ENCODE measurements at places on chromosomes 1 and 21.
A peak's percentile ranks its signal among the peaks of the same experiment; 100 is the strongest.

GRCh38 chr1:163115887-163116286 is 46.7 kb downstream of the RGS4 start:
- DNase-seq = no peak

GRCh38 chr1:64098846-64099582 is 104.4 kb upstream of the UBE2U start:
- no peak for DNase-seq

DNA sequence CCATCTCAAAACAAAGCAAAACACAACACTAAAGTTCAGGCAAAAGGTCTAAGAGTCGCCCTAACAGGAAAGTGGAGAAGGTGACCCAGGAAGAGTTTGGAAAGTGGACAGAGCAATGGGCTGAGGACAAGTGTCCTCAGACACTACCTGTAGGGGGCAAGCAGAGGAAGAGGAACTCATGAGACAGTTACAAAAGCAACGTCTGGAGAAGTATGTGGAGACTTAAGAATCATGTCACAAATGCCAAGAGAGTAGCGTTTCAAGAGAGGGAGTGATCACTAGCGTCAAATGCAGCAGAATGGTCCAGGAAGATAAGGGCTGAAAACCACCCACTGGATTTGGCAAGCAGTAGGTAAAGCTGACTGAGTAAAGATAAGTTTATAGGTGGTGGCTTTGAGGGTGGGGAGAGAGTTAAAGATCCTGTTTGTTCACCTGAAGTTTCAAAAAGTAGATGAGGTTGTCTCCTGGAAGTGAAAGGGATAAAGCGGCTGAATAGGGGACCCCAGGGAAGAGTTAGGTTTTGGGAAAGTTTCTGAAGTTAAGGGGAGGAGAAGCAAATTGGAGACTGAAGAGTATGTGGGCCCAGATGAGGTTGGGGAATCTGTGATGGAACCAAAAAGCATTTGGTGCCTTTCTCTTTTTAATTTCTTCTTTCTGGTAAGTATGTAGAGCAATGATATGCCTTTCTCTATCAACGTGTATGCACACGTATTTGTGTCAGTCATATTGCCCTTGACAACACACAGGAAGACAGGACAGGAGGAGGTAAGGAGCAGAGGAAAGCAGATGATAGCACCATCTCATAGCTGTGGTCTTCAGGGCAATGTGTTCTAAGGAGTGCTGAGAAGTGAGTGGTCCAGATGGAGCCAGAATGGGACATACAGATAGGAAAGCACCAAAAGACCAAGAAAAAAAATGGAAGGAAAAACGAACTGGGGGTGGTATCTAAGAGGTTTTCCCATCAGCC is 3.1 kb downstream of the BSDC1 start:
- no peak for DNase-seq

- DNase-seq = no peak
Measured at GRCh38 chr21:45332981-45333582, 45.4 kb upstream of the POFUT2 start.

DNA sequence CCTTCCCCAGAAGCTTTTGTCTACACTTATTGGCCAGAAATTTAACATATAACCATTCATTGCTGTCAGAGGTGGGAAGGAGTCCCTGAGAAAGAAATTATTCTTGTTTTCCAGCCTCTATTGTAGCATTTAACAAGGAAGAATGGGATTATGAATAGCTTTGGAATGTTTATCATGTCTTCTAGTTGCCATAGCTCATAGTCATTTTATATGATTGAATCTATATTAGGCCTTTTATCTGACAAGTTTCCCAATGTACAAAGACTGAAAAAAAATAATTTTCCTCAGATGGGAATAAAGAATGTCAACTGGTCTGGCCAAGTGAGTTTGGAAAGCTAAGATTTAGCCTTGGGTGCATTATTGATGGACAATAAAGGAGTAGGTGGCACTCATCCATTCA is 28.3 kb downstream of the PTPRC start:
- no peak for DNase-seq

DNA sequence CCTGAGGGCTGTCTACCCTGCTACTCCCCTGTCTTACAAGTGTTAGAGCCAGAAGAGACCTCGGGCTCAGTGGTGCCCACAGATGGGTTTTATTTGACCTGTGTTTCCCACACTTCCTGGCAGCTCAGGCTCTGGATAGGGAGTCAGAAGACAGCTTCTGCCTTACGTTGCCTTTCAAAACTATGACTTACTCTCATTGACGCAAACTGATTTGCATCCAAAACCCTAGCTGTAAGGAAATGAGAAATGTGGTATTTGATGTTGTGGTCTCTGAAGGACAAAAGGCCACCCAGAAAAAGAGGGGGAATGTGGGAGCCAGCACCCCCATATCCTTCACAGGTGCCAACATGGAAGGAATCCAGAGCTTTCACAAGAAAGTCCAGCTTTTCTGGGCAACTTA is 180.2 kb downstream of the ATG4C start:
- DNase-seq = no peak

- DNase-seq = no peak
Measured at GRCh38 chr1:1569341-1569740, 5.3 kb downstream of the SSU72 start.

DNA sequence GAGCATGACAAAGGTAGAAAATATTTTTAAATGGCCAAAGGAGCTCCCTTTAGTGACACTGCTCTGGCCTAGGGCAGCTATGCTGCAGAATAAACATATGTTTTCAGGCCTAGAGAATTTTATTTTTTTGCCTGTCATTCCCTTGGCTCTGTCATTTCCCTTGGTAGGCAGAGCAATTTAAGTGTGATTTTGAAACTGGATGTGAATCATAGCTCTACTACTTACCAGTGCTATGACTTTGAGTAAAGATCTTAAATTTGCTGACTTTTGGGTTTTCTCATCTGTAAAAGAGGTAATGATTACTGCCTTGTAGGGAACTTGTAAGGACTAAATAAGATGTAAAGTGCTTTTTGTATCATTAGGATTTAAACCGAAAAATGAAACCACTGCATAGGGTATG is 189.0 kb upstream of the ZRANB2 start:
- DNase-seq = no peak

DNA sequence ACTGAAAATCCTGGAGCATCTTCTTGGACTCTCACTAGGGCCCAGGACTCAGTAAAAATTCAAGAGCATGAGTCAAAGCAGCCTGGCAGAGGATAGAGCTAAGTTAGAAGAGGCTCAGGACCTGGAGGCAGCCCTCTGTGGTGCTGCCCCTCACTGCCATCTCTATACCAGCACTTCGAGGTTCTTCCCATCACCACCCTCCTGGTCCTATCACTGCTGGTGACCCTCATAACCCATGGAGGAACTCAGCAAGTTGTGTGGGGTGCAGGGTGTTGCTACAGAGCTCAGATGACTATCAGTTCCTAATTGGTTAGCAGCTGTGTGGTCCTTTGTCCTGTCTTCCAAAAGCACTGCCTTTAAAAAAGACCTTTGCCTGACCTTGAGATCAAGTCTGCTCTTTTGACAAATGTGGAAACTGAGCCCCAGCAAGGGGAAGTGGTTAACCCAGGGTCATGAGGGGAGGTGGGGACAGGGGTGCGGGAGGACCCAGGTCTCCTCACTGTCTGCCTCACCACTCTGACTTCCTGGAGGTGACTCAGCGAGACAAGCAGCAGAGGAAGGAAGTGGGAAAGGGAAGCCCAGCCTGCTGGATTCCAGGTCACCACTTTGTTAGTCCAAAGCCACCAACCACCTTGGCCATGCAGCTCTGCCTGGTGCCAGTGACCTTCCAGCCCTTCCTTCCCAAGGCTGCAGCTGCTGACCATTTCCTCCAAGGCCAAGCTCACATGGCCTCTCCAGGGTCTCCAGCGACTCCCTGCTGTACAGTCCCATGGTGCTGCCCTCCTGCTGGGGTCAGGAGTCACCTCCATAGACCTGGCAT is 199.4 kb upstream of the EDN2 start:
- peak; percentile 25 for DNase-seq

GRCh38 chr1:222618001-222618879 is at the start of gene MIA3:
Gene MIA3, plus strand, starts transcription at chr1:222618097. Its CDS starts 14 bp downstream, at chr1:222618111.
- peak; percentile 76 for DNase-seq

DNA sequence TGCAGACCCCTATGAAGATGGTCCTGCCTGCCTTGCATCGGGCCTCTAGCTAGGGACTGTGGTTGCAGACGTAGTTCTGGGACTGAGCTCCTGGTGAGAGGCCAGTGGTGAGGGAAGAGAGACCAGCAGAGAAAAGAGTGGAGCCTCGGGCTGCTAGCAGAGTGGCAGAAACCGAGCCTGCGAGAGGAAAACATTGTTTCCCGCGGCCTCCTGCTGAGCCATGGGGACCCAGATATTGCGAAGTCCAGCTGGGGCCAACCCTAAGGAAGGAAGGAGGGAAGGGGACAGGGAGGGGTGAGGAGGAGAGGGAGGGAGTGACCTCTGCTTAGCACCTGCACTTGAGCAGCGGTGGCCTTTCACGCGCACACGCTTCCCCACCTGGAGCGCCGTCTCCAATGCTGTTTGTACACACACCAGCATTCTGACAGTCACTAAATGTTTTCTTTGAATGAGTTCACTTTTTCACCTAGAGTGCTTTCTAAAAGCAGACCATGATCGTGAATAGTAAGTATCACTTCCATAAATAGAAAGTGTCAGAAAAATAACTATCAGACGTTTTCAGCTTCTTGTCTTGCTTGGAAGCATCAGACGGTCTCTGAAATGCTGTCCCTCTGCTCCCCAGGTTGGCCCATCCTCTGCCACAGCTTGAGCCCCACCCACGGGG is 2.5 kb upstream of the FNDC10 start:
- no peak for DNase-seq

DNA sequence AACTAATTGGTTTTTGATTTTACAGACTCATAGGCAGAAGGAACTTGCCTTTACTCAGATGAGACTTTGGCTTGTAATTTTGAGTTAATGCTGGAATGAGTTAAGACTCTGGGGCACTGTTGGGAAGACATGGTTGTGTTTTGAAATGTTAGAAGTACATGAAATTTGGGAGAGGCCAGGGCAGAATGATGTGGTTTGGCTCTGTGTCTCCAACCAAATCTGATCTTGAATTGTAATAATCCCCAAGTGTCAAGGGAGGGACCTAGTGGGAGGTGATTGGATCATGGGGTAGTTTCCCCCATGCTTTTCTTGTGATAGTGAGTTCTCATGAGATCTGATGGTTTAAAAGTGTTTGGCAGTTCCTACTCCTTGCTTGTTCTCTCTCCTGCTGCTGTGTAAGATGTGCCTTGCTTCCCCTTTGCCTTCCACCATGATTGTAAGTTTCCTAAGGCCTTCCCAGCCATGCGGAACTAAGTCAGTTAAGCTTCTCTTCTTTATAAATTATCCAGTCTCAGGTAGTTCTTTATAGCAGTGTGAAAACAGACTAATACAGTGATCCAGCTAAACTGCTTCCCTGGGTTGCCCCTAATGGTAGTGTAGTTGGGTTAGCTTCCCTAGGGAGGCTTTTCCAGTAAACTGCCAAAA is 10.2 kb downstream of the CPT2 start:
- DNase-seq = no peak

DNA sequence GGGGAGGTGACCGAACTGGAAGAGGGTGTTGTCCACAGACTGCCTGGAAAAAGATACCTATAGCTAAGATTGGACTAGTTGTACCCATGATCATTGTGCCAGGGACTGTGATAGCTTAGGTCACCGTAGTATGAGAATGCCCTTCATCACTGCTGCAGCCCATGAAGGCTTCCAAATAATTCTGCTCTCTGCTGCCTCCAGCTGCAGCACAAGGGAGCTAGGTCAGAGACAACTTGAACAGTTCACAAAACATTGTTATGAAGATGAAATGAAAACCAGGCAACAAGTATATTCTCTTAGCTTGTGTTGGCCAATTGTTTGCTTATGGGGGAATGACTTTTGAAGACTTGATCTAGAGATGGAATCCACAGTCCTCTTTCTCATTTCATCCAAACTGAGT is 246.7 kb downstream of the MRPL39 start:
- DNase-seq = no peak

DNA sequence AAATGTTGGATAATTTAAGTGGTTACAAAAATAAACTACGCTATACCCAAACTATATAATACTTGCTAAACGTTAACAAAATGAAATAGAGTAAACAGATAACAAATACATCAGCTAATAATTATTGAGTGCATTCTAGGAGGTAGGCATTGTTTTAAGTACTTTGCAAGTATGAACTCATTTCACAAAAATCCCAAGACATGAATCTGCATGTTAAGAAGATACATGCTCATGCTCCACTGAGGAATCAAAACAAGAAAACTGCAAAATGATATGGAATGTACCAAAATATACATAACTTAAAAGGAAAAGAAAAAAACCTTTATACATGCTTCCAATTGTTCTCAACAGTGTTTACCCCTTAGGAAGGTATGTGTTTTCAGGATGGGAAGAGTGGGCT is 2.5 kb downstream of the FRRS1 start:
- no peak for DNase-seq

DNA sequence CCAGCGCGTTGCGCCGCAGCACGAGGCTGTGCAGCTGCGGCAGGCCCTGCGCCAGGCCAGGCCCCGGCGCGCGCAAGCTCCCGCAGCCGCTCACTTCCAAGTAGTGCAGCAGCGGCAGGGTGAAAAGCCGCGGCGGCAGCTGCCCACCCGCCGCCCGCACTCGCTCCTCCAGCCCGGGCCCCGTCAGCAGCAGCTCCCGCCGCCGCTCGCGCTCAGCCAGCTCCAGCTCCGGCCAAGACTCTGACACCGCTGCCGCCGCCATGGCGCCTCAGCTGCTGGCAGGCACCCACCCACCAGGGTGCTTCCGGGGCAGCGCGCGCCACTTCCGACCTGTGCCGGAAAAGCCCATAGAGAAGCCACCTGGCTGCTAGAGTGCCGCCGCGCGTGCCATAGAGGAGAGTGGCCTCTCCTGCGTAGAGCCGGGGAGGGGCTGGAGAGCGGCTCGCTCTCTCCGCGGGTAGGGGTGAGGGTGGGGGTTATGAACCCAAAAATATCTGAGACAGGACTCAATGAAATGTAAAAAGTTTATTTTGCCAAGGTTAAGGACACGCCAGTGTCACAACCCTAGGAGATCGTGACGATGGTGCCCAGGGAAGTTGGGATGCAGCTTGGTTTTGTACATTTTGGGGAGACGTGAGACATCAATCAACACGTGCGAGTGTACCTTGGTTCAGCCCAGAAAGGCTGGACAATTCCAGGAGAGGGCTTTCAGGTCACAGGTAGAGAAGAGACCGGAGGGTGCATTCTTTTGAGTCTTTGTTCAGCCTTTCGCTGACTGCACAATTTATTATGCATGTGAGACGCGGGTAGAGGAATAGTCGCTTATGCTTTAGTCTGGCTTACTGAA is at the start of gene LRRC47:
TSS of gene LRRC47 (minus strand) at position 284 of the 847 bp plus-strand sequence. CDS start at position 262, 22 bp downstream.
- peak; percentile 95 for DNase-seq

DNA sequence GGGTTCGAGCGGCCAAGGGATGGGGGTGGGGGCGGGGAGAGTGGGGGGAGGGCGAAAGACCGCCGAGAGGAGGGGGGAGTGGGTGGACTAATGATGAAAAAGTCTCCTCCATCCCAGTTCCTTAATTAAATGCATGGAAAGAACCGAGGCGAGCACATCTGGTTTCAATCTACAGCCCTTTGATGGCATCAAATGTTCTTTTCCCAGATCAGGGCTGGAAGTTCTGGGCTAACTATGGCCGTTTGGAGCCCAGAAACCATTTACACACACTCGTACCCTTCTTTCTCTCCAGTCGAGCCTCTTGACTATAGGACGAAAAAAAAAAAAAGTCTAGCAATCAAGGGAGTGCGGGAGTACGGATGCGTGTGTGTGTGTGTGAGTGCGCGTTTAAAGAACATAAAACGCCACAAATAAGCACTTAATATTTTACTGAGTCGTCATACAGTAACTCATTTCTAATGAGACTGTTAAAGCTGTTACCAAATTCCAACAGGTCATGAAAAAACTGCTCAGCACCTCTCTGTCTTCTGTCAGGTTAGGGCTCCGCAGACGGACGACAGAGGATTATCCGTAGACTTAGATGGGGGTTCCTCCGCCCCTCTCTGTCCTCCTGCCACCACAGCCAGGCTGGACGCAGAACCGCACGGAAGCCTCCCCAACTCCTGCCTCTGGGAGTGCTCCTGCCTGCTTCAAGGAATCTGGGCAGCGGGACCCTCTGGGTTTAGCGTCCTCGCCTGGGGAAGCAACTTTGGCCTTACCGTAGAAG is 2.1 kb upstream of the PRRX1 start:
- DNase-seq = no peak

All from stimulated activated CD4-positive, alpha-beta T cell treated with anti-CD3 and anti-CD28 coated beads, Interleukin-4, amount 100 ng/mL, for 24 hours (primary cell).